Testis (tissue), 5 donors: ENCODE measurements at places on chromosomes 5 and 9.

GRCh38 chr5:98794001-98794400, 20.5 kb downstream of the RGMB start:
- DNase-seq, result no peak

- DNase-seq, result no peak
These were observed 10.2 kb downstream of the STKLD1 start for GRCh38 chr9:133386338-133386737.

- DNase-seq, result no peak
These were observed 120.9 kb upstream of the C6 start for GRCh38 chr5:41334221-41334620.

DNA sequence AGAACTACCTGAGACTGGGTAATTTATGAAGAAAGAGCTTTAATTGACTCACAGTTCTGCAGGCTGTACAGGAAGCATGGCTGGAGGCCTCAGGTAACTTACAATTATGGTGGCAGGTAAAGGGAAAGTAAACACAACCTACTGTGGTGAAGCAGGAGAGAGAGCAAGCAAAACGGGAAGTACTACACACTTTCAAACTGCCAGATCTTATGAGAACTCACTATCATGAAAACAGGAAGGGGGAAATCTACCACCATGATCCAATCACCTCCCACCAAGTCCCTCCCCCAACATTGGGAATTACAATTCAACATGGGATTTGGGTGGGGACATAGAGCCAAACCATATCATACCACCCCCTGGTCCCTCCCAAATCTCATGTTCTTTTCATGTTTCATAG, 58.7 kb upstream of the GPR151 start:
- DNase-seq, result no peak

GRCh38 chr5:143896966-143897365, 85.0 kb downstream of the HMHB1 start:
- DNase-seq, result no peak

- DNase-seq, result no peak
These were observed 284.9 kb downstream of the CEMIP2 start for GRCh38 chr9:71483436-71483835.

GRCh38 chr5:138705007-138705406, 48.2 kb upstream of the CTNNA1 start:
- DNase-seq, result no peak

DNA sequence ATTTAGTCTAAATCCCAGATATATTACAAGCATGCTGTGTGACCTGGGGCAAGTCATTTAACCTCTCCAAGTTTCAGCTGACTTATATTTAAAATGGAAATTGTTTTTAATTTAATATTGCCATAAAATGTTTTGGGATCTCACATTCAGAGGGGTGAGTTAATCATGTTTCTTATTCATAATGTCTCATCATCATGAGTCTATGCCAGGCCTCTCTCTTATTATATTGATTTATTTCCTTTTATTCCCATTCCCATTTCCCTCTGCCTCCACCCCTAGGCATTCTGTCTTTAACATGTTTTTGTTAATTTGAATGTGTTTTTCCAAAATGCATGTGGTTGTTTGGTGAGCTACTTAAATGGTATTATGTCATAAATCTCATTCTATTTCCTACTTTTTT, 39.0 kb upstream of the TTC1 start:
- no peak for DNase-seq

DNA sequence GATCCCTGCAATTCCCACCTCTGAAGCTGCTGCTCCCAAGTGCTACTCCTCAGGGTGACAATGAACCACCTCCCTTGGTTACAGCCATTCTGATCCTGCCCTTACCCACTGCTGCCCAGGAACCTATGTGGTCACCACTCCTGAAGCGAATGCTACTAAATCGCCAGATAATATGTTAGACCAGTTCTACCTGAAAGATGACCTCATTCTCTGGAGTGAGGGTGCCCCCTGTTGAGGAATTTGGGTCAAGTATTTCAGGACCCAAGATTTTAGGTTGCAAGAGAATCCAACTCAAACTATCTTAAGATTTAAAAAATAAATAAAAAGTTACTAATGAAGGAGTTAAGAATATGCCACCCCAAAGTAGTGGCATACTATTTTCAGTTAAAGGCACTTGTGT, 5.8 kb upstream of the SNAPC3 start:
- DNase-seq, result peak; percentile 43

GRCh38 chr5:141940695-141941271, 17.1 kb downstream of the DELE1 start:
- no peak for DNase-seq

DNA sequence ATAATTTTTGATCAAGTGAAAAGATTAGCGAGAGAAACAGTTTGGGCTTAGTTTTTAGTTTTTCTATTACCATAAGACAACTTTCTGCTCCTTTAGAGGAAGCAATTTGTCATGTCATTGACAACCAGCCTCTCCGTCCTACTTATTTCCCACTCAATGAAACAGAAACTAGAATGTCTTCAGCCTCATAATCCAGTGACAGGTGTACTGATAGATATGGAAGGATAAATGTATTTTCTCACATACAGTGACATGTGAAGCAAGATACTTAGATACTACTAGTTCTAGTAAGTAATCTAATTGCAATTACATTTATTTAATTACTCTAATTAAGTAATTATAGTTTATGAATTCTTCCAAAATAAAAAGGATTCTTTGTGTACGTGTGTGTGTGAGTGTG, 429.7 kb downstream of the CDH10 start:
- DNase-seq, result no peak

DNA sequence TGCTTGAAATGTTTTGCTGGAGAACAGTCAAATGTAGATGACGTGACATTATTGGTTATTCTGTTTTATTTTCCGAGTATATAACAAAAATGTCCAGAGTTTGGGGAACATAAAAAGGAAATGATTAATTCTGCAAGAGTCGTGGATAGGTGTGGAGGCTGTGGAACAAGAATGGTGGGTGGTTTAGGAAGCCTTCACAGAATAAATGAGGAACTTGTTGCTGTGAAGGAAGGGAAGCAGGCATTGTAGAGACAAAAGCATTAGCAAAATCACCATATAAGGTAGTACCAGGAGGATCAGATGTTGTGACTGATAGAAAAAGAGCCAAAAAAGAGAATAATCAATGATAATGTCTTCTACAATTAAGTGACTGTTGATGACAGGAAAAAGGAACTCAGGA, 66.2 kb upstream of the CNTLN start:
- DNase-seq, result no peak

GRCh38 chr5:64534033-64534432, 28.2 kb downstream of the RGS7BP start:
- DNase-seq, result no peak

DNA sequence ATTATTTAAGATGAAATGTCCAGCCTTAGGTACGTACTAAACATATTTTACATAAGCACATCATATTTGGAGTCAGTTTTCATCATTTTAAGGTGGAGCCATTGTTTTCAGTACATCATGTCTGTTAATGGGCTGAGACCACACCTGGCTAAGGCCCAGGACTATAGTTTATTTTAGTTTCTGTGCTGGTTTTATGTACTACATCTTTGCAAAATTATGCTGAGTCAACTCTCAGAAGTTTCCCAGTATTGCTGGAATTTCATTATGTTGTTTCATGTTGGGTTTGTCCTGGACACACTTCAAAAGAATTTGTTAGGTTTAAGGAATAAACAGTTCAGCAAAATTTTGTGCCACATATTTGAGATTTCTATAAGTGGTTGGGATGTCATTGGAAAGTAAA, 171.2 kb downstream of the CCDC171 start:
- DNase-seq, result no peak

DNA sequence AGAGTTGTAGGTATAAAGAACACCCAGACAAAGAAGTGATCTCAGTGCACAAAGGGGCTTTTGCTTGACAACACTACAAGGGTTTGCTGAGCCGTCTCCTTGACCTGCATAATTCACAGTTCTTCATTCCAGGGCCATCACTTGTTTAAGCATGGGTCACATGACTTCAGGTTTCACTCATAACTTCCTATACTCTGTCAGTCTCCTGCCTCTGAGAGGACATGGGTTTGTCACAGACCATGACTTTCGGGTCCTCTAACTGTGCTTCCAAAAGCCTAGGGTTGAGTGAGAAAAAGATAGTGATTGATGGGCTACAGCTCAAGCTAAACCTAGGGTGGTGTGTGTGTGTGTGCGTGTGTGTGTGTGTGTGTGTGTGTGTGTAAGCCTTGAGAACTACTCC, 166.4 kb downstream of the CDH6 start:
- no peak for DNase-seq

DNA sequence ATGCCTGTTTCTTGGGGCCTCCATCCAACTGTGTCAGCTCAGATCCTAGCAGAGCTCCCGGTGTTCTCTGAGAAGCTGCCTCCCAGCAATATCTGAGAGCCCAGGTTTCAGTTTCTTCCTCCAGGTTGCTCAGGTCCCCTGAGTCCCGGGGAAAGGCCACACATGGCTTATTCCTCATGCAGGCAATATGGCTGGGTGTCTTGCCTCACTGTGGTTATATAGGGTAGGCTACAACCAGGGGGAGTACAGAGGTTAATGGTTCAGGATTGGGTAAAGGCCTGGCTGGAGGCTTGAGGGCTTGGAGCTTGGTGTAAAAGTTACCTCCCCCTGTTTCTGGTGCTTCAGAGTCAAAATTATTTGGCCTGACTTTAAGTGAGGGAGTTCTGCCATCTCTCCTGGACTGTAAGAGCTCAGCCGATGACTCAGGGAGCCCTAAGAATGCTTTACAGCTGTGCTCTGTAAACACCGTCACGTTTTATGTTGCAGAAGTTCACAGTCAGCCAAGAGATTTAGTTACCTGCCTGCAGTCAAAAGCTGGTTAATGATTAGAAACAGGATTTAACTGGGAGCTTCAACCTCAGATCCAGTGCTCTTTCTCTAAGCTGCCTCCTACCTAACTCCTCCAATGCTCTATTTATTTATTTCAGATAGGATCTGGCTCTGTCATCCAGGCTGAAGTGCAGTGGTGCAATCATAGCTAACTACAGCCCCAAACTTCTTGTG, 24.3 kb upstream of the UBAP2 start:
- peak; percentile 22 for DNase-seq

- no peak for DNase-seq
These were observed 114.6 kb downstream of the SYK start for GRCh38 chr9:90916147-90916734.

DNA sequence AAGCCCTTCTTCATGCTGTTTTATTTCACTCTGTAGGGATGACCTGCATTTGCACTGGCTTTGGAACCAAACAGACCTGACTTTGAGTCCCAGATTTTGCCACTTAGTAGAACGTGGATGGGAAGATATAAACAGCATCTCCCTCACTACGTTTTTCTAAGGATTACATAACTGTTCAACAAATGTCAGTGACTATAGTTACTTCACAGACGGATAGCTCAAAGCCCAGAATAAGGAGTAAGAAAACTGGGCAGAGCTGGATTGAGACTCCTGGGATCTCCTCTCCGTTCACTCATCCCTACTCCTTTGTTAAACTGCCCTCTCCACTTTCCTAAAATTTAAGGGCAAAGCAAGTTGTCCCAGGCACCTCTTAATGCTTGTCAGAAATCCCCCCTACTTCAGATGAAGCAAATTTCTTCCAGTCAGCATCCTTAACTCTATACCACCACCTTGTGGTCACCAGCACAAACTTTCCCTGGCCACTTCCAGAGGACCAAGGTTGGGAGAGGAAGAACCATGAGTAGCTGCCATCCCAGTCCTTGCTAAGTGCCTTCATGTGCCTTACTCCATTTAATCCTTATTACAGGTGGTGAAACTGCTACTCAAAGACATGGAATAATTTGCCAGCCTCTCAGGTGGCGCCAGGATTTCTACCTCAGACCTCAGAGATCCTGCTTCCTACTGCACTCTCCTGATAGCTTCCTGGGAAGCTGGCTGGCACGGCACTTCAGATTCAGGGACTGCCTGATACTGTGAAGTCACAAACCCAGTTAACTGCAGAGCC, 38.4 kb downstream of the EGR1 start:
- DNase-seq, result peak; percentile 38

- no peak for DNase-seq
These were observed 4.9 kb upstream of the IFNB1 start for GRCh38 chr9:21082671-21083070.

- no peak for DNase-seq
These were observed 28.7 kb downstream of the PROP1 start for GRCh38 chr5:177967221-177967887.

- no peak for DNase-seq
These were observed 70.5 kb downstream of the SNX24 start for GRCh38 chr5:122915717-122916461.

GRCh38 chr9:70954126-70954525, 167.3 kb downstream of the TRPM3 start:
- no peak for DNase-seq

GRCh38 chr5:67395790-67396418, 199.3 kb upstream of the CD180 start:
- no peak for DNase-seq

DNA sequence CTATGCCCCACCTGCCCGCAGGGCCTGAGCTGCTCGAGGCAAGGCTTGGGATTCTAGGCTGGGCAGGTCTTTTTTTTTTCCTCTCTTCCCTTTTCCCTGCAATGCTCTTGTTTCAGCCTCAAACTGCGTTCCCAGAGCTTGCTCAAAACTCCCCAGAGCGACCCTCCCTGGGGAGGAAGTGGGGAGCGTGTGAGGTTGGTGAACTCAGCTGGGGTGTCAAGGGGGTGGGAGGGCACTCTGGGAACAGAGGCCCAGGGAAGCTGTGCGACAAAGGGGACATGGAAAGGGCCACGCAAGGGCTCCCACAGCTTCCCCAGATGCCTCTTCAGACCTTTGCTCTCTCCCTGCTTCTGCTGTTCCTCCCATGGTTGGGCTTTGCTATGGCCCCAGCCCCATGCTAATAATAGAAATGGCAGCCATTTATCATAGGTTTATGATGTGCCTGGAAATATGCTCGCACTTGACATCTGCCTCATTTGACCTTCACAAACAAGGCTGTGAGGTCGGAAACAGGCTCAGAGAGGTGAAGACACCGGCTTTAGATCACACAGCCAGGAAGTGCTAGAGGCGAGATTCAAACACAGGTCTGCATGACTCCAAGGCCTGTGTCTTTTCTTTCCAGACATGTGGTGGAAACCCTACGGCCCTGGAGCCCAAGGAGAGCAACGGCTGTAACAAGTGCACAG, 40.9 kb upstream of the IL17B start:
- DNase-seq, result no peak
